ENCODE measurements at places on chromosomes 5 and 9. TPM values are rescaled to one million over a fixed set of nuclear protein-coding genes. Genes with fewer than 3 reads are reported as not detected.

DNAI1 gene
- not detected for polyA plus RNA-seq

UBAP2 gene
- polyA plus RNA-seq: 17.0 TPM

ARL10 gene
- polyA plus RNA-seq: 2.4 TPM

IFNA21 gene
- polyA plus RNA-seq: not detected

KCNMB1 gene
- not detected for polyA plus RNA-seq

SOHLH1 gene
- not detected for polyA plus RNA-seq

PCDHGA12 gene
- polyA plus RNA-seq: 1.9 TPM

ROR2 gene
- polyA plus RNA-seq: 0.22 TPM

FLT4 gene
- 0.03 TPM for polyA plus RNA-seq

FBLL1 gene
- polyA plus RNA-seq: not detected

PDE8B gene
- polyA plus RNA-seq: not detected

PIP5K1B gene
- polyA plus RNA-seq: 0.05 TPM

PTBP3 gene
- 43.7 TPM for polyA plus RNA-seq

RAB3C gene
- polyA plus RNA-seq: not detected

STKLD1 gene
- polyA plus RNA-seq: not detected

SHOC1 gene
- polyA plus RNA-seq: 0.01 TPM

SQSTM1 gene
- 75.7 TPM for polyA plus RNA-seq

ADCY2 gene
- polyA plus RNA-seq: not detected

LCN2 gene
- polyA plus RNA-seq: 67.4 TPM

MCC gene
- 20.0 TPM for polyA plus RNA-seq

SLC36A3 gene
- not detected for polyA plus RNA-seq

TAF11L9 gene
- not detected for polyA plus RNA-seq

All from keratinocyte (primary cell).